ENCODE measurements at places on chromosomes 13 and 19. TPM values are rescaled to one million over a fixed set of nuclear protein-coding genes. Genes with fewer than 3 reads are reported as not detected.

GRCh38 chr13:40540328-40541044, 126.0 kb downstream of the FOXO1 start:
- H3K27ac ChIP-seq, result no peak overlapping the region
- H3K36me3 ChIP-seq, result no peaks in the 10 kb centered on the region

Gene KCNC3
- total RNA-seq, result 10.6 TPM

DNA sequence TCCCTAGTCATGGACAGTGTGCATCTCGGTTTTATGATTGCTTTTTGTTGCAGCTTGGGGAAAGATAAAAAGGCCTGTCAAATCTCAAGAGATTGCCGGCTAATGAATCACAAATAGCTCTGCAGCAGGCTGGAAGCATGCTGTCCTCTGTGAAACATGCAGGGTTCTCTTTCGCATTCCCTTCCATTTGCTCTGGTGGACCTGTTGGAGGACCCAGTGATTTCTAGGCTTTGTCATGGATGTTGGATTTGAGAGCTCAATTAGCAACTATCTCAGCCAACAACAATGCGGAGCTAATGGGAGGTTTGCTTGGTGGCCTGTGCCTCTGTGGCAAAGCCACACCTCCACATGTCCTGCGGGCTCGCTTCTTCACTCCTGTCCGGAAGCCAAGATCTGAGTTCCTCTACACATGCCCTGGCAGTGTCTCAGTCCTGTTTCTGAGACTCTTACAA, 418.1 kb upstream of the ARGLU1 start:
- no peaks in the 10 kb centered on the region for H3K27me3 ChIP-seq
- H3K4me3 ChIP-seq, result peak overlapping the region; percentile 12
- H3K4me1 ChIP-seq, result peaks cover 35% of the 10 kb centered on the region
- DNase-seq, result peak; percentile 27
- no peaks in the 10 kb centered on the region for H3K36me3 ChIP-seq

Gene ZNF83
- total RNA-seq, result 62.3 TPM

Gene CEACAM7
- not detected for total RNA-seq

DNA sequence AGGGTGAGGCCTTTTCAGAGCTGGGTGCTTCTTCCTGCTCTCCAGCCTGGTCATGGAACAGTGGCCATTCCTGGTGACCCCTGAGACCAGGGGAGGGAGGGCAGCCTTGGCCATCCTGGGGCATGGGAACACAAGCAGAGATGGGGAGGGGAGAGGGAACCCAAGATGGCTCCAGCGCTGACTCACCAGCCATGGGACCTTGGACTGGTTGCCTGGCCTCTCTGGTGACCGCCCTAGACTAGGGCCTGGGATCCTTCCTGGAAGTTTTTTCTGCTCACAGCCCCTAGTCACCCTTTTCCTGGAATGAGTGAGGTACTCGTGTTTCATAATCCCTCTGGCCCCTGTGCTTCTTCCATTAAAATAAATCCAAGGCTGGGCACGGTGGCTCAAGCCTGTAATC, 3.3 kb upstream of the OPA3 start:
- no peak overlapping the region for H3K4me3 ChIP-seq
- peaks cover 9% of the 10 kb centered on the region for H3K27me3 ChIP-seq
- no peaks in the 10 kb centered on the region for H3K36me3 ChIP-seq
- DNase-seq, result no peak

GRCh38 chr13:46380242-46380641, 6.8 kb downstream of the RUBCNL start:
- H3K27me3 ChIP-seq, result no peaks in the 10 kb centered on the region
- no peaks in the 10 kb centered on the region for H3K36me3 ChIP-seq
- DNase-seq, result no peak
- H3K27ac ChIP-seq, result no peak overlapping the region

- no peak for DNase-seq
- H3K27me3 ChIP-seq, result no peaks in the 10 kb centered on the region
- no peak overlapping the region for H3K27ac ChIP-seq
- no peak overlapping the region for H3K4me3 ChIP-seq
These were observed 348.0 kb downstream of the TEX29 start for GRCh38 chr13:111668451-111668850.

Gene ADAT3
- 10.9 TPM for total RNA-seq

Gene DIAPH3
- total RNA-seq, result 2.6 TPM

Gene SERPINE3
- not detected for total RNA-seq

Gene TNNI3
- 3.3 TPM for total RNA-seq

DNA sequence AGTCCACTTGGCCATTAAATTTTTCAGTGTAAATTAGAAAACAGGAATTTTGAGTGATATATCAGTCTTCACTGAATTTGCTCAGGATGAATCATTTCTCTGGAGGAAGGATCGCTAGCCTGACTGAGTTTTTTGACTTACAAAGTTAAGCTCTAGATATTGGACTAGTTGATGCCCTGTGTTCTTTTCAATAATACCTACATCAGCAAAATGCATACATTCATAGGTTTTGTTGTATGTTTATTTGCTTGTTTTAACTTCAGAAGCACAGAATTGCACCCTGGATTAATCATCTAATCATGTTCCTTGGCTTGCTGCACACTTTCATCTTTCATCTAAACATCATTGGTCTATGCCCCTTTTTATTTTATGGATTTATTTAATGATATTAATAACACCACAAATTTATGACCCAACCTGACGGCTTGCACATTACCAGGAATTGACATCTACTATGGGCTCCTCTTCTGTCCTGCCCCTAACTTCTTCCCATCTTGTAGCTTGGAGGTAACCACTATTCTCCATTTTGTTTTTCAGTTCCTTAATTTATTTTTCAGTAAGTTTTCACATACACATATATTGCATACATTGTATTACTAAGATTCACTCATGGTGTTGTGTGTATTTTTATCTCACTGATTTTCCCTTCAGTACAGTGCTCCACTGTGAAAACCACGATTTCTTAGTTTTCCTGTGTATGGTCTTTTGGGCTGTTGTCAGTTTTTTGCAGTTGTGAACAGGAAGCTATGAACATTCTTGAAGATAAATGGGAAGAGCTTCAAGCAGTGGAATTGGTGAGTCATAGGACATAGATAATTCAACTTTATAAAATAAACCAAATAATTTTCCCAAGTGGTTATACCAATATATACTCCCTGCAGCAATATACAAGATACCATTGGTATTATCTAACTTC, 23.3 kb downstream of the COMMD6 start:
- no peak for DNase-seq
- no peaks in the 10 kb centered on the region for H3K36me3 ChIP-seq
- H3K4me1 ChIP-seq, result peaks cover 4% of the 10 kb centered on the region
- H3K27me3 ChIP-seq, result no peaks in the 10 kb centered on the region
- H3K4me3 ChIP-seq, result no peak overlapping the region

Gene ZSCAN22
- 4.9 TPM for total RNA-seq

Gene PLPP2
- 0.64 TPM for total RNA-seq

DNA sequence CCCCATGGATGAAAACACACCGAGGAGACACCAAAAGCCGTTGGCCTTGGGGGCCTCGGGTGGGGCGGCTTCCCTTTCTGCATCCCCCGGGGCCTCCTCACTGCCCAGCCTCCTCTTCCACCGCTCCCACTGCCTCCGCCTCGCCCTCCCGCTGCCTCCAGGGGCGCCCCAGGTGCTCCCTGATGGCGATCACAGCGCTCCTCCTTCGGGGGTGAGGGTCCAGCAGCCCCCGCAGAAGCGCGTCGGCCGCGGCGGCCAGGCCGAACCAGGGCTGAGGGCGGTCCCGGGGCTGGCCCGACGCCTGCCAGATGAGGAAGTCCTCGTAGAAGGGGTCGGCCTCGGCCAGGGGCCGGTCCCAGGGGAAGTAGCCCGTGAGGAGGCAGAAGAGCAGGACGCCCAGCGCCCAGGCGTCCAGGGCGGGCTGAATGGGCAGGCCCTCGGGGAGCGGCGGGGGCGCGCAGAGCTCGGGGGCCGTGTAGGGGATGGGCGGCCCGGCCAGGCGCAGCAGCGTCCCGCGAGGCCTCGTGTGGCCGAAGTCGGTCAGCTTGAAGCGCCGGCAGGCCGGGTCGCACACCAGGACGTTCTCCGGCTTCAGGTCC, 7.2 kb downstream of the SBK2 start:
- H3K4me1 ChIP-seq, result peaks cover 2% of the 10 kb centered on the region
- H3K27me3 ChIP-seq, result peaks cover 2% of the 10 kb centered on the region
- DNase-seq, result no peak

DNA sequence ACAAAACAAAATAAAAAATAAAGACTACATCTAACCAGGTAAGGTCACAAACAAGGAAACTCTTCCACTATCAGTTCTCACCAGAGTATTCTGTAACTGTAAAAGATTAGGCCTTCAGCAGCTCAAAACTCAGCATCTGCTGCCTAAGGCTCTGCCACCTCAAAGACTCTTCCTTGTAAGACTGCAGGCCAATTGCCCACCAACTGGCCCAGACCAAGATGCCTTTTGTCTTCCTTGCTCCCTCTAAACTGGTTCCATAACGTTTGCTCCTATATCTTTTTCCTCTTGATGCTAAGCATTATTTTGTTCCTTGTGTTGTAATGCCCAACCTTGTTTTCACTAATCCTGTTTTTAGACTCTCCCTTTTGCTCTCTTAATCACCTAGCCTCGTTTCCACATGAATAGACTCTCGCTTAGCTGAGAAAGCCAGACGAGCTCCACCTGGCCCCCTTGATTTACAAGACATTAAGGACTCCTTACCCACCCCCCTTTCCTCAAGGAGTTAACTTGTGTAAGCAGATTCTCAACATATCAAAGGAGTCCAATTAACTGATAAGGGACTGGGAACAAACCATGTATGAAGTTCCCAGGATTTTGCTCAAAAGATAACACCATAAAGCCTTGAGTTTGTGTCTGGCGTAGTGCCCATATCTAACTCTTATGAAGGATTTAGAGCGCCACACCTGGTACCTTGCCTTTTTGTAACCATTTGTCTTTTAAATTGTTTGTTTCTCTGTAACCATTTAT, 1.5 kb downstream of the ZNF814 start:
- DNase-seq, result no peak
- H3K4me1 ChIP-seq, result peaks cover 9% of the 10 kb centered on the region
- peaks cover 6% of the 10 kb centered on the region for H3K27me3 ChIP-seq
- H3K27ac ChIP-seq, result peak overlapping the region; percentile 95
- H3K4me3 ChIP-seq, result peak overlapping the region; percentile 95

DNA sequence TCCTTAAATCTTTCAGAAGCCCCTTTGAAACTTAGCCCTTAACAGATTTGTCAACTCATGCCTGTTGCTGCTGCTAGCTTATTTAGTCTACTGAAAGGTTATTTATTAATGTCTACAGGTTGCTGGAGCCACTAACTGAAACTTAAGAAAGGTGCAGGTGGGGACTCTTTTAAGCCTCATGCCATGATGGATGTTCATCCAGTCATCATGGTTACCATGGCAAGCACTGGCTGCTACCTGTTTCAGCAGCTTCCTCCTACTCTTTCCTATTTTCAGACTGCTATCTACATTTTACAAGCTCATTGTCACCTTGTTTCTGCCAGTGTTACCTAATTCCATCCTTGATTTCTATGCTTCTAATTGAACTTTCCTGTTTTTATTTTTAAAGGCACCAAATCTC, 27.1 kb downstream of the DGKH start:
- no peak for DNase-seq
- no peak overlapping the region for H3K27ac ChIP-seq
- no peak overlapping the region for H3K4me3 ChIP-seq
- H3K36me3 ChIP-seq, result no peaks in the 10 kb centered on the region
- peaks cover 7% of the 10 kb centered on the region for H3K4me1 ChIP-seq

Gene NMRK2
- 4.0 TPM for total RNA-seq

GRCh38 chr13:52187029-52187423, 27.6 kb upstream of the NEK3 start:
- H3K36me3 ChIP-seq, result no peaks in the 10 kb centered on the region
- H3K27ac ChIP-seq, result peak overlapping the region; percentile 43
- no peak for DNase-seq
- H3K27me3 ChIP-seq, result no peaks in the 10 kb centered on the region
- H3K4me1 ChIP-seq, result no peaks in the 10 kb centered on the region

Gene SLC25A42
- 14.2 TPM for total RNA-seq

Gene TMEM272
- total RNA-seq, result 0.59 TPM

Gene MRPS12
- 30.4 TPM for total RNA-seq

DNA sequence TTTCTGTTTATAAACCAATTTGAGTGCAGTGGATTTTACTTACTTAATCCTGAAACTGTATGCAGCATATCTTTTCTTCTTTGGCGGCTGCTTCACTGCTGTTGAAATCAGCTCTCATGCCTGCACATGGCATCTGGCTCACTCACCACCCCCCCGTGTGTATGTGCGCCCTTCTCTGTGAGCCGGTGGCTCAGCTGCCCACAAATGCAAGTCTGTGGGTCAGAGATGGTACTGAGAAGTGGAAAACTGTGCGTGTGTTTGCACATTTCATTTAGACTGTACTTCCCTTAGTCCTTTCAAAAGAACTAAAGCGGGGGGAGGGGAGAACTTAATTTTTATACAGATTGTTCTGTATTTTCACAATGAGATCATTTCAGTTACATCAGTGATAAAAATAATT, 307.6 kb downstream of the SHISA2 start:
- H3K36me3 ChIP-seq, result no peaks in the 10 kb centered on the region
- H3K27me3 ChIP-seq, result peaks cover 2% of the 10 kb centered on the region
- H3K4me1 ChIP-seq, result peaks cover 11% of the 10 kb centered on the region
- peak overlapping the region; percentile 18 for H3K27ac ChIP-seq
- DNase-seq, result no peak
- H3K4me3 ChIP-seq, result no peak overlapping the region

Gene ZNF528
- total RNA-seq, result 48.7 TPM

GRCh38 chr13:104553186-104553585, 1487.0 kb upstream of the SLC10A2 start:
- no peaks in the 10 kb centered on the region for H3K27me3 ChIP-seq
- H3K36me3 ChIP-seq, result no peaks in the 10 kb centered on the region
- no peak for DNase-seq
- no peak overlapping the region for H3K4me3 ChIP-seq
